CD4-positive, alpha-beta T cell treated with Interferon gamma for 1 hour (primary cell): ENCODE measurements at places on chromosomes 11 and 22.

DNA sequence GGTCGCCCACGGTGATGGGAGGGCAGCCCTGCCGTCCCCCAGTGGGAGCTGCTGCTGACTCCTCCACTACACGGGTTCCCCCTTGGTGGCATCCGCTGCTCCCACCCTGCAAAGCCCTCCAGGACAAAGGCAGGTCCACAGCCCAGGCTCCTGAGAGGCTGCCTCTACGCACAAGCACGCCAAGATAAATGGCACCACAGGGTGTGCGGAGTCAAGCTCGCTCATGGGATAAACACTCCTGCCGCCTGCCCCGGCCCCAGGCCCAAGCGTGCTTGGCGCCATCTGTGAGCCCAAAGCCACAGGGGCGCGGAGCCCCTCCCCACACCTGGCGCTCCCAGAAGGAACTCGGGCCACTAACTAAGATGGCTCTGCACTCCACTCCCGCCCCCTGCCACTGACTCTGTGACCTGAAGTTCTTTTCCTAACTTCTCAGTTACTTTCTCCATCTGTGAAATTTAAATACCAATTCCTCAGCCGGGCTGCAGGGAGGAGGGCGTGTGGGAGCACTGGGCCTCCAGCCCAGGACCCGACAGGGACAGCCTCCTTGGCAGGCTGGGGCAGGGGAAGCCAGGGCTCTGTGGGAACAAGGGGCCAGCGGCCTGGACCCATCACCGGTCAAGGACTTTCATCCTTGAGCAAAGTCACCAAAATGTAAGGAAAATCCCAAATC lies 14.9 kb downstream of the EHD1 start:
- no peak for DNase-seq

DNA sequence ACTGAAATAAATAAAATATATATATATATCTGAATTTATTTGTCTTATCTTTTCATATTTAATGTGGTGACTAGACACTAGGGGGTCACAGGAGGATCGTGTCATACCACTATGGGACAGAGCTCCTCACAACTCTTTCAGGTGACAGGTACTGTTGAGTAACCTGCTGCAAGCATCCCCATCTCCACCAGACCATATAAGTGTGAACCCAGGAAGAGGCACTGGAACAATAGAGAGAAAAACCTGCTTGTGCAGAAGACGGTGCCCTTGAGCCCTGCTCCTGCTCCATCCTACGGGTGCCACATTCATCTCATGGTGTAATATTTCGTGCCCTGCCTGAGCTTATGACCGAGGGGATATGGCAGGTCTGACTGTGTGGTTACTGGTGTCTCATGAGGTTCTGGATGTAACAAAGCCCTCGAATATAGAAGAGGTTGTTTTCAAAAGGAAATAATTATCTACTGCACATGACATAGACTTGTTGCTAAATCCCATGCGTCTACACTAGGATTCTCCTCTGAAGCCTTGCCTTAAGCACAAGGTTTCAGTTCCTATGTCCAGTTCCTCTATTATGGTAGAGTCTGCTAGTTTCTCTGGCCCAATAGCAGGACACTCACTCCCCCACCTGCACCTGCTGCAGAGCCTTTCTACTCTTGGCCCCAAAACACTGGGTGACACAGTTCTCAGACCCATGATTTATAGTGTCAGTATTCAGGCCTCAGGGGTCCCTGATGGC lies 70.4 kb downstream of the GGTLC2 start:
- no peak for DNase-seq

- DNase-seq: no peak
Measured at GRCh38 chr11:103872748-103873147, 163.7 kb upstream of the DDI1 start.

- DNase-seq: no peak
Measured at GRCh38 chr11:10688401-10688800, 5.2 kb downstream of the IRAG1 start.

GRCh38 chr22:38831166-38831945 lies 12.5 kb downstream of the NPTXR start:
- DNase-seq: peak; percentile 4

DNA sequence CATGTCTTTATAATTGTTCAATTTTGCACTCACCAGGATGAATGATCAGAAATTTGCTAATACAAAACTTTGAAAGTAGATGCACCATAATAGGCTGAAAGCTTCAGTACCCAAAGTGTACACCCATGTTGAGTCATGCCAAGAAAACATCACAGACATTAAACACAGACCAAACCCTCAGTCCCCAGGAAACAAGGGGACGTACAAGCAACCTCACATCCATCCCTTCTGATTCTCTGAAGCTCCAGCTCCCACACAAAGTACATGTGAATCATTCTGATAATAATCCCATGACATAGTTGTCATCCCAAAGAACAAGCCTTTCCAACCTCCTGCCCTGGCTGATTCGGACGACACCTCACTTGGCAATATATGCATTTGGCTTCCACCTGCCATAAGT lies 183.8 kb downstream of the SNX19 start:
- no peak for DNase-seq

- no peak for DNase-seq
Measured at GRCh38 chr22:44392446-44392921, 79.7 kb upstream of the SHISAL1 start.

- no peak for DNase-seq
Measured at GRCh38 chr22:45499746-45500145, 2.9 kb upstream of the FBLN1 start.

- peak; percentile 14 for DNase-seq
Measured at GRCh38 chr11:134401825-134402809, 9.9 kb downstream of the B3GAT1 start.
